ENCODE measurements at places on chromosomes 3 and 15.

- no peak for DNase-seq
Observed at GRCh38 chr15:25416693-25417092, 22.1 kb downstream of the UBE3A start.

DNA sequence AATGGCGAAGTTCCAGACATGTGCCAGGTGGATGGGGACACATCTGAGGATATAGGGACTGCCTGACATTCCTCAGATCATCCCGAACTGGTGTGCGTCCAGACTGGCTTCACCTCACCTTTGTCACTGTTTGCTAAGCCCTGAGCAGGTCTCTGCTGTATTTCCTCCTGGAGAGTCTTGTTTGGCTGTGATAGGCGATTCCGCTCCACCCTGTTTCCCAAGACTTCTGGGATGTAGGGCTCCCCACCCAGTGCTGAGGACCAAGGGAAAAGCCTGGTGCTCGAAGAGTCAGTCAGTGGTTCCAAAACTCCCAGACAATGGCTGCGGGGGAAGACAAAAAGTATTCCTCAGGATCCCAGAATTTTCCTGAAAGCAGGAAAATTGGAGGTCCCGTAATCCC, 11.1 kb upstream of the FURIN start:
- DNase-seq: no peak

DNA sequence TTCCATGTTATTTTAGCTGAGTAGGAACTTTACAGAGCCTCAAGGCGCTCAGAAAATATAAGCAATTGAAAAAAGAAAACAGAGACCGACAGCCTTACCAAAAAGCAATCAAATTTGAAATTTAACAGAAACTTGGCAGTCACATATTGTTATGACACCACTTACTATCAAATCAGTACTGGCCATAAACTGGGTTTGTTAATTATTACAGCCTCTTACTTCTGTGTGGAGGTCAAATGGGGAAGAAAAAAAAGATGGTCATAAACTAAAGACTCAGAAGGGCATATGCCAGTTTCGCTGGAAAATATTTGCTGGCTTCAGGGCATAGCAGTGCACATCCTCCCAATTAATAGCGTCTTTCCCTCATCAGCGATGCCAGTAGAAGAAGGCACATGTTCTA, 45.5 kb upstream of the SUCLG2 start:
- DNase-seq: no peak

DNA sequence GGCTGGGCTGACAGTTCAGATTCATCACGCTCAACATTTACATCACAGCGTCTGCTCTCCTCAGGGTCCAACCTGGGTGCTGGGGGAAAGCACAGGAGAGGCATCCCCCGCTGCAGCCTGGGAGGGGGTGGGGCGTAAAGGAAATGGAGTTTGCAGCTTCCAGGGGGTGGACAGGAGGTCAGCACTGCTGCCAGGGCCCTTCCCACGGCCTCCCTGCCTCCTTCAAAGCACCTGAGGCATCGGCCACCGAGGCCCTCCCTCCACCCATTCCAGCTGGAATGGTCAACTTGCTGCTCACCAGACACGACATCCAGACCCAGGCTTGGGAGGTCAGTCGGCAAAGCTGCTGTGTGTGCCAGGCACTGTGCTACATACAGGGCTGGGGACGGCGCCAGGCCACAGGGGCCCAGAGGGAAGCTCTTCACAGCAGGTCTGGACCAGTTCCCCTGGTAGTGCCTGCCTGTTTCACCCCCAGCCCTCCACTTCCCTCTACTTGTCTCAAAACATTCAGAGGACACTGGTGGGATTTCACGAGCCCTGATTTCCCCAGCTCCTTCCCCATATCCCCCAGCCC, 120.7 kb downstream of the ANP32A start:
- DNase-seq: no peak

- no peak for DNase-seq
Observed at GRCh38 chr15:89825271-89825940, 10.8 kb upstream of the ANPEP start.

DNA sequence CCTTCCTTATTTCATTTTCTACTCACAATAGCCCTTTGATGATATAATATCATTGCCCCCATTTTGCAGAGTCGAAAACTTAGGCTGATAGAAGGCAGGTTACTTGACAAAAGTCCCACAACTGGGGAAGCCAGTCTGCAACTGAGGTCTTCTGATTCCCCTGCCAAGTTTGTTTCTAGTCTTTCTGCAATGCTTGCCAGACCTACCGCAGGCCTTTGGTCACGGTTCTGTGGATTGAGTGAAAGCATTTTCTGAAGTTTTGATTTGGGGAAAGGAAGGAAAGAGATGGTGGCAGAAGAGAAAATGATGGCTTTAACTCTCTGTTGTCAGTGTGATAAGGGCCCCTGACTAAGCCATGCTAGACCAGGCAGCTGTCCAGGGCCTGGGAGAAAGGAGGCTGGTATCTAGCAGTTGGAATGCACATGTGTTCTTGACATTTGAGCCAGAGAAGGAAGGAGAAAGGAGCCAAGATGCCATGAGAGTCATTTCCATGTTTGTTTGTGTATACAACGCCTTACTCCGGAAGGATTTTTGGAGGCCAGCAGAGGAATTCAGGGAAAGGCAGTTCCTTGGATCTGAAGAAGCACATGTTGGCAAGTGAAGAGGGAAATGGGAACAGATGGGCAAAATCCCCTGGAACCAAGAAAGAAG, 29.9 kb downstream of the FAH start:
- DNase-seq: peak; percentile 53

DNA sequence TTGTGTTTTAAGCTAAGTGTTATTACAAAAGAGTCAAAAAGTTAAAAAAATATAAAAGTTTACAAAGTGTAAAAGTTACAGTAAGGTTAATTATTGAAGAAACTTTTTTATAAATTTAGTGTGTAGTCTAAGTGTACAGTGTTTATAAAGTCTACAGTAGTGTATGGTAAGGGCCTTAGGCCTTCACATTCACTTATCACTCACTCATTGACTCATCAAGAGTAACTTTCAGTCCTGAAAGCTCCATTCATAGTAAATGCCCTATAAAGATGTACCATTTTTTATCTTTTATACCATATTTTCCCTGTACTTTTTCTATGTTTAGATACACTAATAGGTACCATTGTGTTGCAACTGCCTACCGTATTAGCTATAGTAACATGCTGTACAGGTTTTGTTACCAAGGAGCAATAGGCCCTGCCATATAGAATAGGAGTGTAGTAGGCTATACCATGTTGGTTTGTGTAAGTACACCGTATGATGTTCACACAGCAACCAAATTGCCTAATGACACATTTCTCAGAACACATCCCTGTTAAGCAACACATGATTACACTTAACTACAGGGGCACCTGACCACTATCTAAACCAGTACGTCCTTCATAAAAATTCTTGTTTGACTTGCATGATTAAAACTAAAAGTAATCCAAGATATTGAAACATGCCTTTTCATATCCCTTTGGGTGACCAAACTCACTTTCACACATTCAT, 17.2 kb downstream of the RAD18 start:
- no peak for DNase-seq

DNA sequence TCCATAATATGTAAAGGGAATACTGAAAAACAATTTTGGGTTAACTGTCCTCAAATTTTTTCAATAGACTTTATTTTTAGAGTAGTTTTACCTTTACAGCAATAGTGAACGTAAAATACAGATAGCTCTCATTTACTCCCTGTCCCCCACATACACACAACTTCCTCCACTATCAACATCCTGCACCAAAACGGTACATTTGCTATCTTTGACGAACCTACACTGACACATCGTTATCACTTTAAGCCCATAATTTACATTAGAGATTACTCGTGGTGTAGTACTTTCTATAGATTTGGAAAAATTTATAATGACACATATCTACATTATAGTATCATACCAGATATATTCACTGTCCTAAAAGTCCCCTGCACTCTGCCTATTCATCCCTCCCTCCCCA, 16.9 kb upstream of the P2RY1 start:
- no peak for DNase-seq

DNA sequence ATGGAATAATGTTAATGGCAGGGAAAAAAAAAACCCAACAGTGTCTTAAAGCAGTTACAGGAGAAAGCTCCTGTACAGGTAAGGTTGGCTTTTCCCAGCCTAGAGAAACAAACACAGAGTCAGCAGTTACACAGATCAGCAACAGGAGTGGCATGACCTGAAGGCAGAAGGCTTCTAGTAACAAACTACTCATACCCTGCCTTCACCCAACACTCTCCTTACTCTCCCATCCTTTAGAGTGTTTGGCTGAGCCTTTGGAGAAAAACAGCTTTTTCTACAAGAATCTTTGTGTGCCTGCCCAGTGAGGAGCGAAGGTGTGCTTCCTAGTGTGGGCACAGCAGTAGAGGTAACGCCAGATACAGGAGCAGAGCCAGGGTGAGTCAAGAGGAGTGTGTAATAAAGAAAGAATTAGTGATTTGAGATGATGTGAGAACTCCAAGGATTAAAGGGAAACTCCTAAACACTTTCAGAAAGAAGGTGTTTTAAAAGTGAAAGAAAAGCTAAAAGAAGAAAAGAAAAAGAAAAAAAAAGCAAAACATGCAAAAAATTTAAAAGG, 152.7 kb downstream of the POLR2M start:
- no peak for DNase-seq

GRCh38 chr3:112640930-112641801, at the start of gene CCDC80:
Gene CCDC80 (minus strand): TSS chr3:112641143. CDS start chr3:112639905, 1,238 bp downstream.
- peak; percentile 71 for DNase-seq

DNA sequence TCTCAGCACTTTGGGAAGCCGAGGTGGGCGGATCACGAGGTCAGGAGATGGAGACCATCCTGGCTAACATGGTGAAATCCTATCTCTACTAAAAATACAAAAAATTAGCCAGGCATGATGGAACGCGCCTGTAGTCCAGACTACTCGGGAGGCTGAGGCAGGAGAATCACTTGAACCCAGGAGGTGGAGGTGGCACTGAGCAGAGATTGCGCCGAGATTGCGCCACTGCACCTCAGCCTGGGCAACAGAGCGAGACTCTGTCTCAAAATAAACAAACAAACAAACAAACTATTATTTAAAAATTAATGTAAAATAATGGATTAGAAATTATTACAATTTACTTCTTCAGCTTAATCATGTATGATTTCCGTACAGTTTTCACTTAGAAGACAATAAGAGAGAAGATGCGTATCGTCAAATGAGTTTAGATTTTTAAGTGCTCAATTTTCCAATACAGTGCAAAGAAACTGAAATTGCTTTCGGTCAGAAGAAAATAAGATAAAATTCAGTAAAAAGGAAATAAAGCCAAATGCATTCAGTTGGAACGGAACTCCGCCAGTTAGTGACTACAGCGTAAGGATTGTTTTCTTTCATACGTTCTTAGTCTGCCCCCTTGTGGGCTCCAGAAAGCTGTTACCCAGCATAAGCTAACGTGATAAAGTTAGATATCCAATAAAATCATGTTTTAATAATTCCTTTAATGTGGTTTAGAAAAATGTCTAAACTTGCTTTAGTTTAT, 24.8 kb downstream of the AADAC start:
- peak; percentile 74 for DNase-seq

- no peak for DNase-seq
Observed at GRCh38 chr3:1766384-1766783, 332.3 kb upstream of the CNTN4 start.

DNA sequence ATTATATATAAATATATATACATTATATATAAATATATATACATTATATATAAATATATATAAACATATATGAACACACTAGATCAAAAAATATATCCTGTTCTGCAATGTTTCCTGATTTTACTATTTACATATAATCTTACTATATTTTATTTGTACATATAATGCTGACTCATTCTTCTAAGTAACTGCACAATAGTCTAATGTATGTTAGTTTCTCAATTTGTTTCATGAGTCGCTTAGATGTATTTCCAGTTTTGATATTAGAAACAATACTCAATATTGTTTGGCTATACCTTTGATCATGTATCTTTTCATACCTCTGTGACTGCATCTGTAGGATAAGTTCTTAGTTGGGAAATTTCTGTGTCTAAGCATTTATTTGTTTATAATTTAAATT, 669.9 kb upstream of the CCDC54 start:
- DNase-seq: no peak

DNA sequence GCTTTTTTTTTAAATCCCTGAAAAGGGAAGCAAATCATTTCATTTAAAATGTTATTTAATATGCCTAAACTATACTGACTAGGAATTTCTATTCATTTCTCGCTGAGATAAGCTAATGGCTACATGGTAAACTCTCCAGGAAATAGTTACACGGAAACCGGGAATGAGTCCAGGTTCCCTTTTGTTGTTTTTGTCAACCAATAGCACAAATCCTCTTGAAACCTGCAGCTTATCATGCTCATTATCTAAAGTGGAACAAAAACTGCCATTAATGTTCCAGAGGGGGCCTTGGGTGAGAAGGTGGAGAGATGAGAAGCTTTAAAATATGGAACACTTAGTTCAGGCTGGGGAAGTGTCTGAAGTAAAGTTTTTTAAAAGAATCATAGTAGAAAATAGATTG, 113.5 kb upstream of the ALCAM start:
- no peak for DNase-seq

DNA sequence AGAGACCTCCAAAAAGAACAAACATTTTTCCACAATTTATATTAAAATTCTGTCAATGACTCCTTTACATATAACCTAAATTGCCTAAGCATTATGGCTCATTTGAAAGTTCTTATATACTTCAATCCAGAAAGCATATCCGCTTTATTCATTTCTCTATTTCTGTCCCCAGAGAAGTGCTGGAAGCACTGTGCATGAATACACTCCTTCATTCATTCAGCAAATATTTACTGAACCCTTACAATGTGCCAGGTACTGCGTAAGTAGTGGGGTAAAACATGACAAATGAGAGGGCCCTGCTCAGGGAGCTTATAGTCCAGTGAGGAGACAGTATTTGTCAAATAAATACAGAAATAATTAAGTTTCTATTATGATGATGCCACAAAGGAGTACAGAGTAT, 3.3 kb downstream of the PDCD10 start:
- DNase-seq: no peak

DNA sequence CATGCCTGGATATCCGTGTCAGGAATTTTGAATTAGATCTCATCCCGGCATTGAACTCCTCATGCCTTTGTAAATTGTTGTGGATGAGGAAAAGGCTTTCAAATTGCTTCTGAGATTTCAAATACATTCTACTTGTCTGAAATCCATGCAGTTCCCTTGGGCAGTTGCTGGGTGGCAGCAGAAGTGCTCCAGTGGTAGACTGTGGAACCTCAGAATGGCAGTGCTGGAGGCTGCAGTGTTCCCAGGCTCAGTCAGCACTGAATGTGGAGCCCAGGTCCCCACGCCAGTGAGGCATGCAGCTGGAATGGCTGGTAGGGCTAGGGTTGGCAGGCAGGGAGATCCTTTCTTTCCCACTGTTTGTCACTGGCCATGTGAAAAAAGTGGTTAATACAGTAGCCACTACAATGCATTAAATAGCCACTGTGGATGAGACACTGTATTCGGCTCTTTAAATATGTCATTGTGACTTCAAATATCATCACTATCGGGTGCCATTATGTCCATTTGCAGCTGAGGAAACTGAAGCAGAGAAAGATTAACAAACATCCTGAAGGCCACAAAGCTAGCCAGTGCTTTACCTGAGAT, 98.6 kb downstream of the TPRG1 start:
- peak; percentile 76 for DNase-seq

DNA sequence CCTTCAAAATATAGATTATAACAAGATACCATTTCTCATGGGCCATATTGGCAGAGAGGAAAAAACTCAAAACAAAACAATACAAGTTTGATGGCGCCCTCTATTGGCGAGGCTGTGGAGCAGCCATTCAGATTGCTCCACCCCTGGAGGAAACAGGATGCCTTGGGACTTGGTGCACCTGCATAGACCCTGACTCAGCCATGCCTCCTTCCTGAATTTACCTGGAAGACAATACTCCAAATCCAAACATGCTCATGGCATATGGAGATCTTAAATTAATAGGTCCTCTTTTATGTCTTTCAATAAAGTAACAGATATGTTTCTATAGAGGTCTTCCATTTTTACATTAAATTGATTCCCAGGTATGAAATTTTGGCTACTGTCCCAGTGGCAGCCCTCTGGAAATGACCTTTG, 90.0 kb downstream of the APBA2 start:
- DNase-seq: peak; percentile 6
